Activated CD4-positive, alpha-beta T cell treated with anti-CD3 and anti-CD28 coated beads for 48 hours (primary cell): ENCODE measurements at places on chromosomes 11 and 22.
A peak's percentile ranks its signal among the peaks of the same experiment; 100 is the strongest.

GRCh38 chr11:102994105-102994504, 38.6 kb upstream of the MMP13 start:
- no peak for DNase-seq

DNA sequence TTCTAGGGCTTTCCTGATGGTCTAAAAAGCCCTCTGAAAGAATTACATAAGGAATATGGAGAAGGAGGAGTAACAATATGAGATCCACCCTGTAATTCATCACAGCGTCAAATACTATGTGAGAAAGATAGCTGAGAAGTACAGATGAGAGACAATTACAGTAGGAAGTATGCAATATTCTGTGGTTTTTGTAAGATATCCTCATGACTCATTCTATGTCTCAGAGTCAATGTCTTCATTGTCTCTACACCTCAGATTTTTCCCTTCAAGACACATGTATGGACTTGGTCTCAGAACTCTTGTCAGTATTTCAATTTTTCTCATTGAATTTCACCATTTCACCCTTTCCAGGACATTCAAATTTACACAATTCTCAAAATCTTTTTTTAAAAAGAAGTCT, 343.3 kb upstream of the CTSC start:
- no peak for DNase-seq

GRCh38 chr22:37043828-37044538, 7.6 kb upstream of the KCTD17 start:
- DNase-seq, result peak; percentile 72

DNA sequence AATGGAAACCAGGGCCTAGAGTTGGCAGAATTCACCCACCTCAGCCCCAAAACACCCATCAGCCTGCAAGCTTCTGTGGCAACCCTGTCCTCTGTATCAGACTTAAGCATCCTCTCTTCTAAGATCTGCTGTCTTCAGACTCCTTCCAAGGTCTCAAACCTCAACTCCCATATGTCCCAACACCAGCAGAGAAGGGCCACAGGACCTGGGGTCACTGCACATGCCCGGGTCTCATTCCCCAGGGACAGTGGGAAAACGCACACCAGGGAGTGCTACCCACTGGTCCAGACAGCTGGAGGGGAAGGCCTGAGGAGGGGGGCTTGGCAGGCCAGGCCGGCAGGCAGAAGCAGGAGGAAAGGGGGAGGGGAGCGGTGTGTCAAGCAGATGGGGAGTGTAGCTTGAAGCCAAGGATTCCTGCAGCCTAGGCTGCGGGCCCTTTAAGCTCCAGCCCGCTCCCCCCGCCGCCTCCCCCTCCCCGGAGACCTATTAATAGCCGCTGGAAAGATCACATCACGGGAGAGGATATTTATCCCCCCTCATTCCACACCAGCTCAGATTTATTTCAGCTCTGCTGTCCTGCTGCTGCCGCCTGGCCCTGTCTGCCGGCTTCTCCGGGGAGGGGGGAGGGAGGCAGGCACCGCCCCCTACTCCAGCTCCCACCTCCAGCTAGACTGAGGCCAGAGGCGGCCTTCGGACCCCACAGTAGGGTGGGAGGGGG, 16.7 kb downstream of the BCL9L start:
- DNase-seq, result no peak

GRCh38 chr22:23786752-23787599, at the start of gene SMARCB1:
TSS of gene SMARCB1 (plus strand) at chr22:23786966. CDS start at chr22:23787170, 204 bp downstream.
- peak; percentile 93 for DNase-seq

DNA sequence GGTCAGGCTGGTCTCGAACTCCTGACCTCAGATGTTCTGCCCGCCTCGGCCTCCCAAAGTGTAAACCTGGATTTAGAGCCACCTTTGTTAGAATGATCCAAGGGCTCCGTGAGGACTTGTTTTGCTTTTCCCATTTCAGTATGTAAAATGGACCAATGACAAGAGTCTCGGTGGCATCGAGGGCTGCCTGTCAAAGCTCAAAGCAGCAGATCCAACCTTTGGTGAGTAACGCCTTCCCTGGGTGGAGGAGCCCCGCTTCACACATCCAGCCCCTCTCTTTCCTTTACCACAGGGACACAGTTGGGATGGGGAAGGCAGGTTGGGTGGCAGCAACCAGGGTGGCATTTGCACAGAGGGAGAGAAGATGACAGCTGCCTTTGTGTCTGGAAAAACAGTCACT, 4.4 kb downstream of the TTC38 start:
- DNase-seq, result no peak

- no peak for DNase-seq
These were observed 337.2 kb upstream of the API5 start for GRCh38 chr11:42974510-42975179.

DNA sequence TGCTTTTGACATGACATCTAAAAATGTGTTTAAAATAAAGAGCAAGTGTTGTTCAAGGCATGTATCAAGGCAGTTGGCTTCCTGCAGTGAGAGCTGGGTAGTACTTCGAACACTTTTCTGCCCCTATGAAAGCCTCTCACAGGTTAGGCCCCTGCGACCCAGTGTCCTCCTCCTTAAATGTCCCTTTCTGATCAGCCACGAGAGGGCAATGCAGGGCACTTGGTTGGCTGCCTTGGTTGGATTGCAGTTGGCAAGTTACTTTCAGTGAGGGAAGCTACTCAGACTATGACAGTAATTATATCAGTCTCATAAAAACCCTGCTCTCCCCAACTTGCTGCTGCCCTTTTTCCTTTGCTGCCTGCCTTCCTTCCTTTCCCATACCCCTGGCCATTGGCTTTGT, 743.8 kb downstream of the NTM start:
- DNase-seq, result no peak

GRCh38 chr22:30648825-30649224, 13.2 kb downstream of the SLC35E4 start:
- no peak for DNase-seq

GRCh38 chr22:31160328-31160978, 471 bp downstream of the RNF185 start:
- peak; percentile 17 for DNase-seq

- DNase-seq, result peak; percentile 94
These were observed at the start of gene DNAL4 for GRCh38 chr22:38793721-38794466. TSS of gene DNAL4 (minus strand) at chr22:38794143. CDS start at chr22:38782731, 11,412 bp downstream.

GRCh38 chr11:9020916-9021315, 17.1 kb upstream of the NRIP3 start:
- no peak for DNase-seq

GRCh38 chr11:57978686-57979531, 44.8 kb upstream of the OR9Q1 start:
- DNase-seq, result no peak

GRCh38 chr11:62553080-62553838, 6.7 kb upstream of the AHNAK start:
- DNase-seq, result peak; percentile 52

- DNase-seq, result no peak
These were observed 34.1 kb upstream of the PAK1 start for GRCh38 chr11:77508019-77508418.

DNA sequence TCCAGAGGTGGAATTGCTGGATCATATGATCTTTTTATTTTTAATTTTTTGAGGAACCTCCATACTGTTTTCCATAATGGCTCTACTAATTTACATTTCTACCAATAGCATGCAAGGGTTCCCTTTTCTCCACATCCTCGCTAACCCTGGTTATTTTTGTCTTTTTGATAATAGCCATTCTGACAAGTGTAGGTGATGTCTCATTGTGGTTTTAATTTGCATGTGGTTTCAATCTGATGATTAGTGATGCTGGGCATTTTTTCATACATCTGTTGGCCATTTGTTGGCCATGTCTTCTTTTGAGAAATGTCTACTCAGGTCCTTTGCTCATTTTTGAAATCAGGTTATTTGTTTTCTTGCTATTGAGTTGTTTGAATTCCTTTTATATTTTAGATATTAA, 15.4 kb upstream of the OR4D5 start:
- no peak for DNase-seq

DNA sequence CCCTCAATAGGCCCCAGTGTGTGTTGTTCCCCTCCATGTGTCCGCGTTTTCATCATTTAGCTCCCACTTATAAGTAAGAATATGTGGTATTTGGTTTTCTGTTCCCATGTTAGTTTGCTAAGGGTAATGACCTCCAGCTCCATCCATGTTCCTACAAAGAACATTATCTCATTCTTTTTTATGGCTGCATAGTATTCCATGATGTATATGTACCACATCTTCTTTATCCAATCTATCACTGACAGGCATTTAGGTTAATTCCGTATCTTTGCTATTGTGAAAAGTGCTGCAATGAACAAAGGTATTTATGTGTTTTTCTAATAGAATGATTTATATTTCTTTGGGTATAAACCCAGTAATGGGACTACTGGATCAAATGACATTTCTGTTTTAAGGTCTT, 42.1 kb downstream of the SLC36A4 start:
- DNase-seq, result no peak

DNA sequence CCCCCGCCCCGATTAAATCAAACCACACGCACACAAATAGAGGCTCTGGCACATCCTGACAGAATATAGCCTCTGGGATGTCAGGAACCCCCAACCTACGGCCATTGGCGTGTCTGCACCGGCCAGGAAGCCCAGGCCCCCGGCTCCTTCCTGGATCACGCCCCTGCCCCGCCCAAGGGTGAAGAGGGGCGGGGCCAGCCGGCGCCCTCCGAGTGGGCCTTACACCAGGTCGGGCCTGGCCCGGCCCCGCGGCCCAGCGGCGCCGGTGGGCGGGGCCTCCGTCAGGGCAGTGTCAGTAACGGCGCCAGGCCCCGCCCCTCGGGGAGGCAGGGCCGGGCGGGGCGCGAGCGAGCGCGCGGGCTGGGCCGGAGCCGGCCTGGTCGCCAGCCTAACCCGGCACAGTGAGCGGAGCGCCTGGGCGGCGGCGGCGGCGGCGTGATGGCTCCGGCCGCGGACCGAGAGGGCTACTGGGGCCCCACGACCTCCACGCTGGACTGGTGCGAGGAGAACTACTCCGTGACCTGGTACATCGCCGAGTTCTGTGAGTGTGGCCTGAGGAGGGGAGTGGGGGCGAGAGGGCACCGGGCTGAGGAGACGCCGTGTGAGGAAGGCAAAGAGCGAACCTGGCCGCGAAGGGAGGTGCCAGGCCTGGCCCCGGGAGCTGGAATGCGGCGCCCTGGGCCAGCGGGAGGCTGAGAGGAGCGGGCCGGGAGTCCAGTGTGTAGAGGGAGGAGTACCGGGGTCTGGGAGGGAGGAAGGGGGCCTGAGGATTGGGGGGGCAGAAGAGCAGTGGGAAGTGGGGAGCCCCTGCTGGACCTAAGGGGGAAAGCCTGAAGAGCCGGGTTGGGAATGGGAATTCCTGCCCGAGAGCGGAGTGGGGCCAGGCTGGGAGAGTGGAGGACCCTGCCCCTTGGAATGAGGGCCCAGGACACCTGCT, at the start of gene ACER3:
Gene ACER3, plus strand, starts transcription at position 380 of the 937 bp plus-strand sequence. Its CDS starts 59 bp downstream, at position 439.
- peak; percentile 91 for DNase-seq

DNA sequence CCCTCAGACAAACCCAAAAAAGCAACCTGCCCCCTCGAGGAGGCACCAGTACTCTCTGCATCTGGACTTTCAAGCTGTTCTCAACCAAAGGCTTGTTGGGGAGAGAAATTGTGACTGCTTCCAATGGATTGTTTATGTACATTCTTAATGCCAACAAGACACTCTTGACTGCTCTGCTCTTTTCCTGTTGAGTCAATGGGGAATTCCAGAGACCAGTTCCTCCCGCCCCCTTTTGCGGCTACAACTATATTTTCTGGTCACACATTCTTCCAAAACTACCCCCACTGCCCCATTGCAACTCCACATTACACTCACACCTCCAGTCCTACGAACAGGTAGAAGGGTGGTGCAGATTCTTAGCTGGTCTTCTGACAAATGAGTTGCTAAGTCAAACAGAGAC, 187.0 kb downstream of the DSCAML1 start:
- DNase-seq, result peak; percentile 32

GRCh38 chr11:87173185-87174039, 135.7 kb downstream of the TMEM135 start:
- DNase-seq, result no peak

DNA sequence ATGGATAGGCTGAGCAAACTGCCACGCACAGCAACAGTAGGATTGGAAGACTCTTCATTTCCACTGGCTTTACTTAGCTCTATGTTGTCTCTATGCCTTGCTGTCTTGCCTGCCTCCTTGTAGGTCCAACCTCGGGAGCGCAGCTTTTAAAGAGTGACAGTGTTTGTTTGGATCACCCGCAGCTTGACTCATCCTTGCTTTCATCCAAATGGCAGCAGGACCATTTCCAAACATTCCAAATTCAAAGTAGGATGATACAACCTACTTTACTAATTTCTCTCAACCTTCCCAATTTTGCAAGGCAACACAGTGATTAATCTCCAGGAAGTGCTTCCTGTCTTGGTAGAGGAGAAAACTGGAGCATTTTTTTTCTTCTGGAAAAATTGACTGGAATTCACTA, at the start of gene MMP3:
Gene MMP3, minus strand, starts transcription at position 121 of the 400 bp plus-strand sequence. Its CDS starts 63 bp downstream, at position 58.
- DNase-seq, result no peak

DNA sequence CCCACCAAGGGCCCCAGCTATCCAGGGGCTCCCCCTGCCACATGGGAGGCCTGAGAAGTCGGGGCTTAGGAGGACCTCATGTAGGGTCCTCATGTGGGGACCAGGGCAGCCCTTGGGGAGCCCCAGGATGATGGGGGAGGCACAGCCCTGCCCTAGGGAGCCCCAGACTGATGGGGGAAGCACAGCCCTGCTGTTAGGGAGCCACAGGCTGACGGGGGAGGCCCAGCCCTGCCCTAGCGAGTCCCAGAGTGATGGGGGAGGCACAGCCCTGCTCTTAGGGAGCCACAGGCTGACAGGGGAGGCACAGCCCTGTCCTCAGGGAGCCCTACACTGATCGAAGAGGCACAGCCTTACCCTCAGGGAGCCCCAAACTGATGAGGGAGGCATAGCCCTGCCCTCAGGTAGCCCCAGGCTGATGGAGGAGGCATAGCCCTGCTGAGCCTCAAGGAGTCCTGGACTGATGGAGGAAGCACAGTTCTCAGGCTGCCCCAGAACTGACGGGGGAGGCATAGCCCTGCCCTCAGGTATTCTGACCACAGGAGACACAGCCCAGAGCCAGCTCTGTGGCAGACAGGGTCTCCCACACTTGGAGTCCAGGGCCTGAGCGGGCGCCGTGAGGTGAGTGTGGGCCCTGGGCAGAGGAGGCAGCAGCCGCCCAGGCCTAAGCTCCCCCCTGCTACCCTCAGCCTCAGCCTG, 10.8 kb downstream of the PRR33 start:
- peak; percentile 2 for DNase-seq

- DNase-seq, result no peak
These were observed 48.5 kb upstream of the DDI1 start for GRCh38 chr11:103987629-103988594.

DNA sequence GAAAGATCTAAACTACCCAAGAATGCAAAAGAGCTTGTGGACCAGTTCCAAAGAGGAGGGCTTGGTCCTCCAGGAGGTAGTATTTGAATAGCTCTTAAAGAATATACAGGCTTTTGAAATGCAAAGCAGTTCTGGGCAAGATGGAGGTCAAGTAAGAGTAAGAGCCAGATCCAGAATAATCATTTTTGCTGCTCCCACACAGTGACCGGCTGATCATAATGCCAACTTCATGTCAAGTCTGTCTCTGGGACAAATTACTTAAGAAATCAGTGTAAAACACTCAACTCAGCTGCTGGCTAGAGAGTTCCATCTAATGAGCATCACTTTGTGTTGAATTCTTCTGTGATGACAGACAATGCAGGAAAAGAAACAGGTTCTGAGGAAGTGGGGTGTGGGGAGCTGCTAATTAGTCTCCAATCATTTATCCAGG, 250.9 kb upstream of the NARS2 start:
- DNase-seq, result no peak

- no peak for DNase-seq
These were observed 69.3 kb downstream of the LRRC32 start for GRCh38 chr11:76601272-76601671.

GRCh38 chr22:40423310-40423688, 52.9 kb downstream of the SGSM3 start:
- no peak for DNase-seq
